ENCODE measurements at places on chromosomes 1 and 21.

DNA sequence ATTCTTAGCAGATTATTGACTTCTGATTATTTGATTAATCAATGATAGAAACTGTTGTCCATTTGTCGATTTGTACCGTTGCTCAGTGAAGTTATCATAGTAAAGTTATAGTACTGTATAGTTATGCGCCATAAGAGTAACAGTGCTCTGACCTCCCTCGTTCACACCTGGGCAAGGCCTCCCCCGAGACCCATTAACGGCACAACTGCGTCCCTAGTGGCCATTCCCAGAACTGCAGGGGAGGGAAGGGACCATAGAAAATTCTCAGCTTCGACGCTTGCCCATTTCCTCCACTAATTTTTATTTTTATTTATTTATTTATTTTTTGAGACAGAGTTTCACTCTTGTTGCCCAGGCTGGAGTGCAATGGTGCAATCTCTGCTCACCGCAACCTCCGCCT lies 334.4 kb downstream of the DSCAM start:
- no peak for DNase-seq

GRCh38 chr1:94927405-94928175 lies 680 bp upstream of the CNN3 start:
- DNase-seq = no peak

DNA sequence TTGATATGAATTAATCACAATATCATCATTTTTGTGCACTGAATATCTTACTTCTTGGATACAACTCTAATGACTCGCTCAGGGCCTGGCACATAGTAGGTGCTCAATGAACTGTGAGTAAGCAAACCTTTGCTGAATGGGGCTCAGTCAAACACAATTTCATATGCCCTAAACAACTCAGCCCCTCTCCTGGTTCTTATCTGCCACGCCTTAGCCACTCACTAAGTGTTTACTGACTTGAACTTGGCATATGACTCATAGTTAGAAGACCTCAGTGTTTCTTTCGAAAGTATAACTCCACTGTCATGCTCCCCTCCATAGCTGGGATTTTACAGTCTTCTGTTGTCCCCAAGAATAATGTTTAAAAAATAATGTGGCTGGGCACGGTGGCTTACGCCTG lies 4.8 kb upstream of the IFNLR1 start:
- no peak for DNase-seq

DNA sequence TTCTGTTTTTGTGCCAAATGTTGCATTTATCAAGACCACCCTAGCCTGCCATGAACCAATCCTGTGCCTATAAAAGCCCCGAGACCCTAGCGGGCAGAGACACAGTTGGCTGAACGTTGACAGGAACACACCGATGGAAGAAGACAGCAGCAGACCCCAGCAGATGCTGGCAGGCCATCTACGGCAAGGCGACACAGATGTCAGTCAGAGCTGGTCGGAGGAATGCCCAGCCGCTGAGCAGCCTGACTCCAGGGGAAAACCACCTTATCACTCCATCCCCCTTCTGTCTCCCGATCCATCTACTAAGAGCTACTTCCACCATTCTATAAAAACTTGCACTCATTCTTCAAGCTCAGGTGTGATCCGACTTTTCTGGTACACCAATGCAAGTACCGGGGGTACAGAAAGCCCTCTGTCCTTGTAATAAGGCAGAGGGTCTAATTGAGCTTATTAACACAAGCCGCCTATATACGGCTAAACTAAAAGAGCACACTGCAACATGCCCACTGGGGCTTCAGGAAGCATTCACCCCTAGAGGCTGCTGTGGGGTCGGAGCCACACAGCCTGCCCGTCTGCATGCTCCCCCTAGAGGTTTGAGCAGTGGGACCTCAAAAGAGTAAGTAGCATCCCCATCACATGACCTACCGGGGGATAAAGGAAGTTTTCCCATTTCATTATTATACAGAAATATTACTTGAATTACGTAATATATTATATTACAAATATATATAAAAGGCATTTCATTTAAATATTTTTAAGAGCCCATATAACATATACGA lies 1156.3 kb upstream of the B3GALT2 start:
- DNase-seq = no peak

GRCh38 chr1:9443913-9444445 lies 95.3 kb upstream of the SLC25A33 start:
- no peak for DNase-seq

DNA sequence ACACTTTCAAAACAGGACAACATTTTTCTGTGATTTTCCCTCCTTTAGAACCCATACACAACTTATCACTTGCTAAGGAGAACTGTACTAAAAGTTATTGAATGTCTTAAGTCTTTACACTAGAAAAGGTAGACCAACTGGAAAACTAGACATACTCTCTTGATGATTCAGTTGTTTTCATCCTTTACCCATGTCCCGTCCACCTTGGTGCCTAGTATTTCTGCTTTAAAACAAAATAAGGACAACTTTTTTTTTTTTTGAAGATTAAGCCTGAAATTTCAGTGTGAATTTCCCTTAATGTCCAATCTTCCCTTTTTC lies 4.5 kb downstream of the CDKN2C start:
- DNase-seq = no peak

DNA sequence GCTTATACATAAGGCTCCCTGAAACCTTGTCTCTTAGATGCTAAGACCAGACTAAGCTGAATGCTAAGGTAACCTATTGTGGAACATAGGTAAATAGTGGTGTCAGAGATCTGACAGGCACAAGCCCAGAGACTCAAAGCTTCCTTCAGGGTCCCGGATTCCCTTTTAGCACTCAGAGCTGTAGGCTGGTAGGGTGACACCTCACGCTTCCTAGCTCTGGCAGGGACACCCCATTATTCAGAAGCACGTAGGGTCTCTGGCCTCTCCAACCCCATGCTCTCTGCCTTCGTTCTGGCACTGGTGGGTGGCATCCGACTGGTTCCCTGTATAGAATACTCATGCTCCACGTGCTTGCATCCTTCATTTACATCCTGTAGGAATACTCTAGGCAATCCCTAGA lies 68.4 kb downstream of the CD34 start:
- no peak for DNase-seq

- DNase-seq = no peak
Measured at GRCh38 chr1:154962795-154963330, 1.3 kb upstream of the PYGO2 start.

DNA sequence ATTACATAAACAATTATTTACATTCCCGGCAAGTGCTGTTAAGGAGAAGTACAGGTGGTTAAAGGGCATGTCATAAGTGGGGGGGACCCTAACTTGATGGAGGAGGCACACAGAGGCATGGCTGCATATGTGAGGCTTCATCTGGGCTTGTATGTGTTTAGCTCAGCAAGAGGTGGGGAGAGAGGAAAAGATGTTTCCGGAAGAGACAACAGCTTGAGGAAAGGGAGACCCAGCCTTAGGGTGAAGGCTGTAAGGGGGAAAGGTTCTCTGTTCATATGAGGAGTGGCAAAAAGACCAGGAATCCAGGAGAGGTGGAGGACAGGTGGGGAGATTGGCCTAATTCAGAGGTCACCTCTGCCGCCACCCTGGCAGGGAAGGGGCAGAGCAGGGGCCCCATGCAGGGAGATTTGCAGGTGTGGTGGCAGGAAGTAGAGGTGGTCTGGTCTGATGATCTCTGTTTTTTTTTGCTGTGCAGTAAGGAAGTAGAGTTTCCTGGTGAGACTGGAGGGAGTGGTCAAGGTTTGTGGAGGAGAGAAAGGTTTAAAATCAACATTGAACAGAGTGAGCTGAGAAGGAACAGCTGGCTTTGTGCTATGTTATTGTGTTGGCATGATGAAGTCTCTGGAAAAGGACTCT lies 9.0 kb downstream of the TRAF5 start:
- no peak for DNase-seq

GRCh38 chr1:76179219-76179698 lies 104.7 kb downstream of the ST6GALNAC3 start:
- no peak for DNase-seq

DNA sequence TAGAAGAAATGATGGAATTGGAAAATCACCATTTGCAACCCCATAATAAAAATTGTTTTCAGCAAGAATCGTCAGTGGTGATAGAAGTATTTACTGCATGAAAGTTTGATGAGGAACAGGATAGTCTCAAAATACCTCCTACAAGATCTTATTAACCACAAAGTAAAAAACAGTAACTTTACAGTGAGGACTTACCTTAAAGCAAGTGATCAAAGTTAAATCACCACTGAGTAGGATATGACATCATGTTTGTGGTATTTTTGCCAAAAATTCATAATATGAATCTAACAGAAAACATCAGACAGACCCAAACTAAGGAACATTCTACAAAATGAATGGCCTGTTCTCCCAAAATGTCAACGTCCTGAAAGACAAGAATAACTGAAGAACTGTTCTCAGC lies 19.9 kb downstream of the ALDH9A1 start:
- DNase-seq = no peak

- DNase-seq = no peak
Measured at GRCh38 chr1:19488136-19488535, 2.8 kb upstream of the CAPZB start.

DNA sequence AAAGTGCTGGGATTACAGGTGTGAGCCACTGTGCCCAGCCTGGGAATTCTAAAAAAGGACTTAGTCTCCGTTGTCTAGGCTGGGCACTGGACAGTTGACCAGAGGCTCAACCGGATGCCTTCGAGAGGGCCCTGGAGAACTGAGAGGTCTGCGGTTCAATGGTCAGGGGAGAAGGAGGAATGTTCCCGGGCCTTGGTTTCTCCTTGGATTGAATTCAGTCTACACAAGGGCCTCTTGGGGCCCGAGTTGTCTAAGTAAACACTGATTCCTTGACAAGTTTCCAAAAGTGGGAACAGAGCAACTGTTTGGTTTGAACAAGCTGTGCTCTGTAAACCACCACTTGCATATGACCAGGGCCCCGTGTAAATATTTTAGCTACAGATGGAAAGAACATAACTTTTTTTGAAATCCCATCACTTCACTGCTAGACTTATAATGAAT lies 29.1 kb upstream of the CAPZB start:
- DNase-seq = no peak

DNA sequence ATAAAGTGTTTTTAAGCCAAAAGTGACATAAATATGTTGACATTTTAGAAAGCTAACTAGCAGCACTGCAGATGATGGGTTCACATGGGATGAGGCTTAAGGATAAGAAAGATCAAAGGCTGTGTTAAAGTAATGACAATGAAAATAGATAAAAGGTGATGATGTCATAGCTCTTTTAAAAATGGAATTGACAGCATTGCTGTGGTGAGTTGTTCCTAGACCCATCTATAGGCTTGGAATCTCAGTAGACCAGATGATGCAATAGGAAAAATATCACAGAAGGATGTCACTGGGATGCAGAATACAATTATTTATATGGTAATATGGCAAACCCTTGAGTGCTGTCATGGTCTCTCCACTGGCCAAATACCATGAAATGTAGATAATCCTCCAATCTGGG lies 286.0 kb downstream of the PLA2G4A start:
- no peak for DNase-seq

GRCh38 chr21:46570631-46571030 lies 34.3 kb downstream of the S100B start:
- DNase-seq = no peak

- no peak for DNase-seq
Measured at GRCh38 chr1:246971969-246972368, 35.9 kb downstream of the ZNF695 start.

GRCh38 chr1:16717336-16718098 lies 22.8 kb upstream of the RNU1-4 start:
- no peak for DNase-seq

DNA sequence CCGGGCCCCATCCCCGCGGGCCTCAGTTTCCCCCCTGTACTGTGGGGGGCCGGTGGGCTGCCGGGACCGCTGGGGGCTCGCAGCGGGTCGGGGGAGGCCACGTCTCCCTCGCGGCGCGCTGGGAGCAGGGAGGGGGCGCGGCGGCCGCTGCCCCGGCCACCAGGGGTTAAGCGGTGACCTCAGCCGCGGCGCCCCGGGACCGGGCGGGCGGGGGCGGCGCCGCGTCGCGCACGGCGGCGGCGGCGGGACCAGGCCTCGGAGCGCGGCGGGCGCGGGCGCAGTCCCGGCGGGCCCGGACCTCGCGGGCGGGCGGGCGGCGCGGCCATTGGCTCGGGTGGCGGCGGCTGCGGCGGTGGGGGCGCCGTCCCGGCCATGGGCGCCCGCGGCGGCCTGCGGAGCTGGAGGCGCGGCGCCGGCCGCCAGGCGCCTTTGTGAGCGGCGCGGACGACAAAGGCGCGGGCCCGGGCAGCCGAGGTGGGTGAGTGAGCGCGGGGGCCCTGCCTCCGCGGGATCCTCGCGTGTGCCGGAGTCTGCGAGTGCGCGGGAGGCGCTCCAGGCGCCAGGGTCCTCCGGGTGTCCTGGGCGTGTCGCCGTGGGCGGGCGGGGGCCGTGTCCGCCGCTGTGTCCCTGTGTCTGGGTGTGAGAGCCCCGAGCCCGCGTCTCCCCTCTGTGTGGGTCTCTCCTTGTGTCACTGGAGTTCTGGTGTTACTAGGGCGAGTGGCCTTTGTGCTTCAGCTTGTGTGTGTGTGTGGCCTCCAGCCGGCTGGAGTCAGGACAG lies at the start of gene ARHGEF10L:
ARHGEF10L (plus strand) TSS at position 222 of the 778 bp plus-strand sequence. CDS start 40,898 bp downstream, outside the sequence.
- no peak for DNase-seq

GRCh38 chr1:3314491-3315381 lies 139.7 kb upstream of the ARHGEF16 start:
- DNase-seq = no peak

DNA sequence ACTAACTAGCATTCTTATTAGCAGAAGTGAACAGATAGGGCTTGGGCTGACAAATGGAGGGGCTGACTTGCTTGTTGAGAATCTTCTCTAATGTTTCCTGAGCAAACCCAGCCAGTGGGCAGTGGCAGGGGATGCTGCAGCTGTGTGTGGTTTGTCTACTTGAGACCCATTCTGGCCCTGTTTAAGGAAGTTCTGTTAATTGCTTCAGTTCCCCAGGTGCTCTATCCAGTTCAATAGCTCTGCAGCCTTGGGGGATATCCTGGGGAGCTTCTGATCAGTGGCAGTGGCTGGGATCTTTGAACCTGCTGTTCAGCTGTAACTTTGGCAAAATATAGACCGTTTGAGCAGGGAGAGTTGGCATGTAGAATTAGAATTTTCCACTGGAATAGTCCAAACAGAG lies 137.4 kb downstream of the ZNF326 start:
- no peak for DNase-seq

DNA sequence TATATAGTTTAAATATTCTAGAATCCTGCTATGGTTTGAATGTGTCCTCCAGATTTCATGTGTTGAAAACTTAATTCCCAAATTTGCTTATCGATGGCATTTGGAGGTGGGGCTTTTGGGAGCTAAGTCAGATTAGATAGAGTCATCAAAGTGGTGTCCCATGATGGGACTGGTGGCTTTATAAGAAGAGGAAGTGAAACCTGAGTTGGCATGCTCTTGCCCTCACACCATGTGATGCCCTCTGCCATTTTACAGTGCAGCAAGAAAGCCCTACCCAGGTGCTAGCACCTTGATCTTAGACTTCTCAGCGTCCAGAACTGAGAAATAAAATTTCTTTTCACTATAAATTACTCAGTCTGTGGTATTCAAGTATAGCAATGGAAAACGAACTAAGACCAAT lies 111.3 kb downstream of the TGFB2 start:
- DNase-seq = no peak

- no peak for DNase-seq
Measured at GRCh38 chr1:62722796-62723195, 34.6 kb upstream of the DOCK7 start.

GRCh38 chr21:32382108-32382644 lies 10.6 kb downstream of the URB1 start:
- no peak for DNase-seq

Data from activated naive CD8-positive, alpha-beta T cell treated with anti-CD3 and anti-CD28 coated beads, Interleukin-2, amount 50 U/mL, for 16 hours (primary cell).